ENCODE measurements at places on chromosomes 3 and 15.

- no peak for DNase-seq
These were observed 51.6 kb upstream of the BLM start for GRCh38 chr15:90665288-90666134.

DNA sequence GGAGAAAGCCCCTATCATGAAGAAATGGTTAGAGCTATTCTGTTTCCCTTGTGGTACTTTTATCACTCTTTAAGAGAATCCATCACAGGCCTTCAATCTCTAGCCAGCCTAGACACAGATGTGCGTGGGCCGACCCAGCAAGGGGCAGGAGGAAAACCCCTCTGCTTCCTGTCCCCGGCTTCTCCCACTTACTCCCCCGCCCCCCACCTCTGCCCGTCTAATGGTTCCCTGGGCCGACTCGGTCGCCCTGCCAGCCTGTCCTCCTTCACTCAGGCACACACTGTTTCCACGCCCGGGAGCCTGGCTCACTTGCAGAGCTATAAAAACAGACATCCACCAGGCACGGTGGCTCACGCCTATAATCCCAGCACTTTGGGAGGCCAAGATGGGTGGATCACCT is 58.3 kb upstream of the TFRC start:
- DNase-seq: no peak

DNA sequence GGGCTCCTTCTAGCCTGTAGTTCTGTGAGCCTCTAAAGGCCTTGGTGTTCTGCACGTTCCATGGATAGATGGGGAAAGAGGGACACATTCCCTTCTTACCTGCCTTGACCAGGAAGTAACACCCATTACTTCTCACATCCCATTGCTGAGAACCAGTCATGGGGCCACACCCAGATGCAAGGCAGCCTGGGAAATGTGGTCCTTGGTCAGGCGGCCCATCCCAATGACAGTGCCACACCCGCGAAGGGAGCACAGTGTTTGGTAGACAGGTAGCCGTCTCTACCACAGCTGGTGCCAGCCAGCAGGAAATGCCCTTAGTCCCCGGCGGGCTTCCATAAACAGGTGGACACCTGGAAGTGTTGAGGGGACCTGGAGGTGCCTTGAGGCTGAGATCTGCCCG is 23.2 kb upstream of the LCTL start:
- DNase-seq: no peak

DNA sequence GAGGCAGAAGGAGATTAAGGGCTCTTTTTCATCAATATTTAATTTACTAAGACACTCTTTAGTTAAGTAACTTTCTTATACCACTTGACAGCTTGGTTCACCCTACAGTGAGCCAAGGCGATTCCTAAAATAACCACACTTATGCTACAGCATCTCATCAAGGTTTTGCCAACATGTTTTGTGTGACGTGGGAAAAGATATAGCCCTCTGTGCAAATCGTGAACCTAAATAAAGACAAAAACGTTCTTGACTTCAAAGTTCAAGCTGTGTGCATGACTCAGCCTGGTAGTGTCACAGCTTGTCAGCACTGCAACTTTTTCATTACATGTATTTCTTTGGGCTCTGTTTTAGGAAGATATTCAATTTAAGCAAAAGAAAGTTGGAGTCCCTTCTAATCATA is 297.0 kb upstream of the EPHA3 start:
- no peak for DNase-seq

DNA sequence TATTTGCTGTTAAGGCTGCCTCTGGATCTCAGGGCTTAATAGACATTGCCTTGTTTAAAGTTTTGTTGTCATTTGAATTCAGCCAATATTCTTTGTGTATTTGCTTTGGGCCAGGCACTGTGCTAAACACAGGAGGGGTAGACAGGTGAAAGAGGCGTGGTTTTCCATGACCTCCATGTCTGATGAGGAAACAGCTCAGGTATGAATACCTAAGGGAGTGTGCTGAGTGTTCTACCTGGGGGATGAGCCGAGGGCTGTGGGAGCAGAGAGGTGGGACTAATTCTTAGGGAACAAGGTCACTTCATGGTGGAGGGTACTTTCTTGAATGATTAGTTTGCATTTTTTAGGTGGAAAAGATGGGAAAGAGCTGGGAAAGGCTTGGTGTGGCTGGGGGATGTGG is 108.2 kb downstream of the THSD4 start:
- no peak for DNase-seq

GRCh38 chr15:41689834-41690233 is 29.6 kb downstream of the MGA start:
- DNase-seq: no peak

- DNase-seq: no peak
These were observed 198.9 kb downstream of the ADAMTS9 start for GRCh38 chr3:64488939-64489338.

DNA sequence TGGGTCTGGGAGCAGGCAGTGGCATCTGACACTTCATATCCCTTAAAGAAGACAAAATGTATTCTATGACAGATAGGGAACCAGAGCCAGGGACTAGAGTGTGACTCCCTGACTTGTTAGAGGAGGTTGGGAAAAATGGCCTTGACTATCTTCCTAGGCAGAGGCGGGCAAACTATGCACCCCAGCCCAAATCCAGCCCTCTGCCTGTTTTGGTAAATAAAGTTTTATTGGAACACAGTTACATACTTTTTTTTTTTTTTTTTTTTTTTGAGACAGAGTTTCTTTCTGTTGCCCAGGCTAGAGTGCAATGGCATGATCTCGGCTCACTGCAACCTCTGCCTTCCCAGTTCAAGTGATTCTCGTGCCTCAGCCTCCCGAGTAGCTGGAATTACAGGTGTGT is 47.3 kb downstream of the QTRT2 start:
- no peak for DNase-seq

DNA sequence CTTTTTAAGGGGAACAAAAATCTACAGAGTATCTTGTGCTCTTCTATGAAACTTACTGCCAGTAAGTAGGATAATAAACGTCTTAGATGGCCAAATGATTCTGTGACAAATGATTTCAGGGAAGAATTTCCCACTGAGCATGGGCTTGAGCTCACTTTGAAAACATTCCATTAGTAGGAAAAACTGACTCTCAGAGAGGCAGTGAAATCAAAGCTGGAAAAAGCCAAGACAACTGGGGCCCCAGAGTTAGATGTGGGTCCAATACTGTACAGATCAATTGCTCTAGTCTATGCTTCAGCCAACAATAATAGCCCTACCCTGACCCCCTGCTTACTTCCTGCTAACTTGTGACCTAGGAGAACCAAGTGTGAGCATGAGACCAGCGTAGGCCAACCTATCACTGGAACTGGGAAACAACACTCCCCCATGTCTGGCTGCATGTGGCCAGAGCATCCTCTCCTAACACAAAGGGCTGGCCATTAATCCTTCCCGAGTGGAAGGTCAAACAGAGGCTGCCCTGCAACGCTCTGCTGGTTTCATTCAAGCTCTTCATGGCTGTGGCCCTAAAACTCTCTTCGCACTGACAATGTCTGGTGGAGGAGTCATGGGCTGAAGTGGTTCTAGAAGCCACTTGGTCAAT is 68.8 kb downstream of the FOXB1 start:
- DNase-seq: no peak

- no peak for DNase-seq
These were observed 317.1 kb upstream of the CBLB start for GRCh38 chr3:106185949-106186348.

DNA sequence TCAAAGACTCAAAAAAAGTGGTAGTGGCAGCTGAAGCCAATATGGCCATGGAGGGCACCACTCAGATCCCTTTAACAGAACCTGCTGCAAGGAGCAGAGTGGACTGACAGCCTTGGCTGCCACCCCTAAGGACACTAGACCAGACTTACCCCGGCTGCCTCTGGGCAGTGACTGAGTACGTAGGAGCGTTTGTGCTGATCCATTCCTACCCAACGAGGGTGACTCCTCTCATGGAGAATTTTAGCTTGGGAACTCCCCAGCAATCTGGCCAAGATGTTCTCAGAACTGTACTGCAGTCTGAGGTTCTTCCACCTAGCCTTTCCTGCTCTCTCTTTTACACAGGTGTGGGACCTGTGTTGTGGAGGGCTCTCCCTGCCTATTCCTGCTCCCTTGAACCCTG is 22.1 kb downstream of the CLEC3B start:
- no peak for DNase-seq

DNA sequence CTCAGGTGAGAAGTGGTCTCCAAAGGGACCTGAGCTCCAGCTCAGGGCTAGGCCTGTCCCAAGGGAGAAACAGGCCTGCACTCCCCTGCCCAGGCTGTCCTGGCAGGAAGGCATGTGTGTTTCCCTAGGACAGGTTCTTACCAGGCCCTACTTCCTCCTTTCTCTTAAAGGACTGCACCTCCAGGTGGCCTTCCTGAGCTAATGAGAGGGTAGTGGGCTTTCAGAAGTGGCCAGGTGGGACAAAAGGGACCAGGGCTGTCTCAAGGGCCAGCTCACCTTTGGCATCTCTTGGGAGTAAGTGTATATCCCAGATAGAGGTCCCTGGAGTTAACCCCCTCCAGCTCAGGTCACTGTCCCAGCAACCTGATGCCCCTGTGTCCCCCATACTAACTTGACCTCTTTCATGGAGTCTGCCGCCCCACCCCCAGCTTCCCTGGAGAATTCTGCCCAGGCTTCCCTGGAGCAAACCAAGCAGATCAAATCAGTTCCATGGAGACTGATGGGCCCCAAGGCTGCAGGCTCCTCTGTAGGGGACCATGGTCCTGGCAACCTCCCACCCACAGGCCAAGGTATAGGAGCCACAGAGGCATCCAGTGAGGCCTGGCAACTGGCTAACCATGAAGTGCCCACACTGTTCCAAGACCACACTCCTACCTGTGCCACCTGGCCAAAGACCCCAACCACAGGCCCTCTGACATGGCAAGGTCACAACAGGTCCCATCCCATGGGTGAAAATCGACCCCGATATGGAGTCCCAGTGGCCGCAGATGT is 67.6 kb downstream of the ZNF445 start:
- peak; percentile 39 for DNase-seq

DNA sequence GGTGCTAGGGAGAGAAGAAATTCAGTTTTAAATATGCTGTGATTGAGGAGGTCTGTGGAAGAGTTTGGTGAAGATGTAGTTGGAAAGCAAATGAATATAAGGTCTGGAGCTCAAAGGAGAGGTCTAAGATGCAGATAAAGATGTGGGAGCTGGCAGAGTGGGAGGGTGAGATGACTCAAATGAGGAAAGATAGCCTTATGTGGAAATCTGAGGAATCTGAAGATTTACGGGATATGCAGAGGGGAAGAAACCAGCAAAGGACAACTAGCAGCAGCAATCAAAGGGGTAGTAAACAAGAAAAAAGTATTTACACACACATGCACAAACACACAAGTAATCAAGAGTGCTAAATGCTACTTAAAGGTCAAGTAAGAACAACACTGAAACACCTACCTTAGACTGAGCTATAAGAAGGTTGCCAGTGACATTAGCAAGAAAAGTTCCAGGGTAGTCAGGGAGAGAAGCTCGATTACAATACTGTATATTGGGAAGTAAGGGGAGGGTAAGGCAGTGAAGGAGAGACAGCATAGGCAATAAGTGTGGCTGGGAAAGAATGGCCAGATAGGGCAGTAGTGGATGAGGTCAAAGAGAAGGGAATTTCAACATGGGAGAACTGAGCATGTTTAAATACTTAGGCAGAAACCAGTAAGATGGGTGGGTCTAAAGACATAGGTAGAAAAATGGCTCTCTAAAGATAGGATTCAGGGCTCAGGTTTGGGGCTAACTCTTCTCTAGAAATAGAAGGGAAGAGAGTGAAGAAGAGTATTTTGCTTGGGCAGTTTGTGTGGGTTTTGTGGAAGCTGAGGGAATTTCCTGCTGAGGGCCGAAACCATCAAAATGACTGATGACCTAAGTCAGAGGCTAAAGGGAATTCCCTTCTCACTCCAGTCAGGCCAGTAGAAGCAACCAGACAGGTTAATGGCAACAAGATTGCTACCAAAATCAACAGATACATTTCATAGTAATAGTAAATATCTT is 8.9 kb downstream of the CMTM6 start:
- no peak for DNase-seq

DNA sequence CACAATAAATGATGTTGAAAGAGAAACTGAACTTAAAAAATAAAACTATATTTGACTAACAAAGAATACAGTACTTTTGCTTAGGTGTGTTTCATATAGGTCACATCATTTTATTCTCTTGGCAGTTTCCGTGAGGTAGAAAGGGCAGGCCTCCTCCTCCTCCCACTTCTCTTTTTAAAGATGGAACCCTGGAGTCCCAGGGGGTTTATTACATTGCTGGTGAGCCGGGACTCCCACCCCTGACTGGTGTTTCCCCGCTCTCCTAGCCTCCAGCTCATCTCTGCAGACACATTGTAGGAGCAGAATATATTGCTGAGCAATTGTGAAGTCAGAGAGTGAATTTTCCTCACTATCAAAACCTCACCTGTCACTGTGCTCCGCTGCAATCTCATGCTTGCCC is 30.0 kb downstream of the ZDHHC23 start:
- no peak for DNase-seq

- DNase-seq: no peak
These were observed 102.8 kb upstream of the GBE1 start for GRCh38 chr3:81864272-81864671.

DNA sequence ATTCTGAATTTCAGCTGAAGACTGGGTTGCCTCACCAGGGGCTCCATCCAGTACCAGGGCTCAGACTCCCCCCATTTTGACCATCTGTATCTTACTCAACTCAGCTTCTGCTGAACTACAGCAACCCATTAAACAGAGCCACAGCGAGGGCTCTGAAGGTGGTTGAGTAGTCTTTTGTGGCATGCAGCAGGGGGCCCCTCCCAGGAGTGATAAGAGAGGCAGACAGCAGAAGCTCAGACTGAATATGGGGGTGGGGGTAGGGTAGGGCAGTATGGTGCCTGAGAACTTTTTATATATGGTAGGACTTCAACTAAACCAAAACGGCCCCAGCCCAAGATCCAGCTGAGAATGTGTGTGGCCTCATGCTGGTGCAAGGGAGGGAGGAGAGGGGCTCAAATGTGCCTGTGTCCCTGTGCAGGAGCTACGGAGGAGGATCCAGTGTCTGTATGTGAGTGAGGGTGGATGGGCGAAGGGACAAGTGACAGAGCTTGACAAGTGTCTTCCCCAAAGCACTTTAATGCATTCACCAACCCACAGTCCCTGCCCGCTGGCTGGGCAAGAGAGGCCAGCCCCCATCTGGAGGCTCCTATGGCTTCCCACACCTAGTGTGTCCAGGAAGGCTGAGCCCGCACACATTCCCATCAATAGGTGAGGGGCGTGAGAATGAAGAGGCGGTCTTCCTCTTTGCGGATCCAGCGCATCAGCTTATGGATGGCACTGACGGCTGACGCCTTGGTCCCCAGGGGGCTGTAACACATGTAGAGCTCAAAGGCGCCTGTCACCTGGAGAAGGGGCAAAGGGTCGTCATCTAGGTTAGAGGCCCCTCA is 4.9 kb upstream of the MST1R start:
- DNase-seq: no peak

GRCh38 chr3:16374047-16374934 is 109.3 kb downstream of the OXNAD1 start:
- DNase-seq: no peak

- no peak for DNase-seq
These were observed 27.3 kb upstream of the ST8SIA2 start for GRCh38 chr15:92366381-92366780.
